ENCODE measurements at places on chromosomes 1 and 21. TPM values are rescaled to one million over a fixed set of nuclear protein-coding genes. Genes with fewer than 3 reads are reported as not detected.

PLEKHN1 gene
- 0.44 TPM for polyA plus RNA-seq

- DNase-seq: peak; percentile 67
Observed at GRCh38 chr1:9689011-9689706, 37.6 kb downstream of the PIK3CD start.

PRAMEF11 gene
- polyA plus RNA-seq: not detected

- DNase-seq: no peak
Observed at GRCh38 chr1:222241410-222241809, 306.5 kb downstream of the HHIPL2 start.

CFAP107 gene
- not detected for polyA plus RNA-seq

DNA sequence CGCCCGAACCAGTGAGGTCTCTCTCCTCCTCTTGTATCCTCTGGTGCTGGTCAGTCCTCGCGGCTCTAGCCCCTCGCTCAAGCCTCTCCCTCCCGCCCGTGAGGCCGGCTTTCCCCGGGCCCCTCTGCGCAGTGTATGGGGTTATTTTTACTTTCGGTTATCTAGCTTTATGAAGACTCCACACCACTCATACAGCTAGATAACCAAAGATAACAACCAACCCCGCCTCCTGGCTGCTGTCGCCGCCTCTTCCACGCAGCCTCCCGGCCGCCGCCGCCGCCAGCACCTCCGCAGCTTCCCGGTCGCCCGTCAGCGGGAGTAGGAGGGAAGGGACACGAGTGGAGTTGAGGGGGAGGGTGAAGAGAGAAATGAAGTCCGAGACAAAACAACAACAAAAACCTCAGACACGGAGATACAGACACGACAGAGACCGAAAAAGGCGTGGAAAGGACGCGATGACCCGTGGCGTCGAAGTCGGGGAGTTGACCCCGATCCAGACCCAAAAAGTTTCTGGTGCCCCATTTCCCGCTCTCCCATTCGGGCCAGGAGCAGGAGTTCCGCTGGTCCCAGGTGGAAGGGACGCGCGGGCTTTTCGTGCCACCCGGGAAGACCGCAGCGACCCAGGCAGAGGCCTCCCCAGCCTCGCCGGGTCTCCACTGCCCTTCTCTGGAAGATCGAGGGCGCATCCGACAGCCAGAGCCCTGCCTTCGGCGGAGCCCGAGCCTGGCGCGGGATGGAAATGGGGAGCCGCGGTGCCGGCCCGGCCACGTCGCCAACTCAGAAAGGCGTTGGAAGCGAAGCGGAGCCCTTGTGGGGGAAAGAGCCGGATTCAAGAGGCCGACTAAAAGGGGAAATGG is 51.4 kb downstream of the RHBG start:
- no peak for DNase-seq

GRCh38 chr1:195141294-195141693 is 1466.9 kb downstream of the KCNT2 start:
- peak; percentile 0 for DNase-seq

RYR2 gene
- not detected for polyA plus RNA-seq

BTF3L4 gene
- polyA plus RNA-seq: 73.3 TPM

- no peak for DNase-seq
Observed at GRCh38 chr1:6262555-6263420, 1.9 kb upstream of the GPR153 start.

- peak; percentile 97 for DNase-seq
Observed at GRCh38 chr1:67724928-67725560, 40.0 kb downstream of the GADD45A start.

DNA sequence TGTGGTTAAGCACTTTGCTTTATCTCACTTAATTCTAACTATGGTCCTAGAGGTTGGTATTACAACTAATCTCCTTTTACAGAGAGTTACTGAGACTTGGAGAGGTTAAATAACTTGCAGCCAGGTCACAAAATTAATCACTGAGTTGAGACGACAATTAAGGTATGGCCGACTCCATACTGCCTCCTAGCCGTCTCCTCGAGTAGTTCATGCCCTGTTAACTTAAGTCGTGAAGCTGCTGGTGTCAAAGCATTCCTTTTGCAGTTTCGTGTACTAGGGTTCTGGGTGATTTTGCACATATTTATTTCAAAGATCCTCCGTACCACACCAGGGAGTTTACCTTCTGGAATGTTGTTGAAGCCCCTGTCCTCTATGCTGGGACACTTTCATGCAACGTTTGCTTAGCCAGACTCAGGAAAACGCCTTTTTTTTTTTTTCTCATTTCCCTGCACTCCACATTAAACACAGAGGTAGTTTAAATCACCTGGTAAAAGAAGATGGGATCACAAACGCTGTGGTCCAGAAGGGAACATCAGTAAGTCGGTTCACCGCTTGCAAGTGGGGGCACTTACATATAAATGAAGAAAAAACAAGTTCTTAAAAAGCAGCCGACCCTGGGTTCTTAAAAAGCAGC is 570 bp upstream of the NEK7 start:
- DNase-seq: peak; percentile 83

DNA sequence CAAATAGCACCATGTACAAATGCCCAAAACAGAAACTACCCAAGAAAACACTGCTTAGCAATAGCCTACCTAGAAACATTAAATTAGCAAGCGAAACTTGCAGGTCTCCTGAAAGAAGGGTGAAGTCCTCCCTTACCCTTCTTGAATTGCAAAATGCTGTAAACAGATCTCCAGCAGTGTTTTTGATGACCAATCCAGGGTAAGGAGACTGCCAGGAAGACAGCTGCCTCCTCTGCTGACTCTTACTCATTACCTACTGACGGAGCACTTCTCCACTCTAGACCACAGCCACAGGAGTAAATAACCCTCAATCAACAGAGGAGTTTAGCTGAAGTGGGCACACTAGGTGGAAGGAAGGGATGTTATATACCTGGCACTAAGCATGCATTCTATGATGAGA is 32.2 kb upstream of the GADD45A start:
- peak; percentile 78 for DNase-seq

GRCh38 chr1:155219592-155220031 is 11.1 kb downstream of the MTX1 start:
- peak; percentile 20 for DNase-seq

TSPAN1 gene
- polyA plus RNA-seq: 0.94 TPM

ARTN gene
- 0.06 TPM for polyA plus RNA-seq

DNA sequence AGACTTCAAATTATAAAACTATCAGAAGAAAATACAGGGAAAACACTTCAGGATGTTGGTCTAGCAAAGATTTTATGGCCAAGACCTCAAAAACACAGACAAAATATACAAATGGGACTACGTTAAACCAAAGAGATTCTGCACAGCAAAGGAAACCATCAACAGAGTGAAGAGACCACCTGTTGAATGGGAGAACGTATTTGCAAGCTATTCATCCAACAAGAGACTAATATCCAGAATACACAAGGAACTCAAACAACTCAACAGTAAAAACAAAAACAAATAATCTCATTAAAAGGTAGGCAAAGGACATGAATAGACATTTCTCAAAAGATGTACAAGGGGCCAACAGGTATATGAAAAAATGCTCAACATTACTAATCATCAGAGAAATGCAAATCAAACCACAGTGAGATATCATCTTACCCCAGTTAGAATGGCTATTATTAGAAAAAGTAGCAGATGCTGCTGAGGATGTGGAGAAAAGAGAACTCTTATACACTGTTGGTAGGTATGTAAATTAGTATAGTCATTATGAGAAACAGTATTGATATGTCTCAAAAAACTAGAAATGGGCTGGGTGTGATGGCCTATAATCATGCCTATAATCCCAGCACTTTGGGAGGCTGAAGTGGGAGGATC is 112.6 kb downstream of the LRIG2 start:
- DNase-seq: no peak

- no peak for DNase-seq
Observed at GRCh38 chr1:220514256-220514655, 13.7 kb upstream of the MARK1 start.

WARS2 gene
- polyA plus RNA-seq: 12.6 TPM

GRCh38 chr1:17293681-17294425 is 14.1 kb upstream of the PADI4 start:
- DNase-seq: no peak

CHIA gene
- not detected for polyA plus RNA-seq

NCDN gene
- 27.6 TPM for polyA plus RNA-seq

DNA sequence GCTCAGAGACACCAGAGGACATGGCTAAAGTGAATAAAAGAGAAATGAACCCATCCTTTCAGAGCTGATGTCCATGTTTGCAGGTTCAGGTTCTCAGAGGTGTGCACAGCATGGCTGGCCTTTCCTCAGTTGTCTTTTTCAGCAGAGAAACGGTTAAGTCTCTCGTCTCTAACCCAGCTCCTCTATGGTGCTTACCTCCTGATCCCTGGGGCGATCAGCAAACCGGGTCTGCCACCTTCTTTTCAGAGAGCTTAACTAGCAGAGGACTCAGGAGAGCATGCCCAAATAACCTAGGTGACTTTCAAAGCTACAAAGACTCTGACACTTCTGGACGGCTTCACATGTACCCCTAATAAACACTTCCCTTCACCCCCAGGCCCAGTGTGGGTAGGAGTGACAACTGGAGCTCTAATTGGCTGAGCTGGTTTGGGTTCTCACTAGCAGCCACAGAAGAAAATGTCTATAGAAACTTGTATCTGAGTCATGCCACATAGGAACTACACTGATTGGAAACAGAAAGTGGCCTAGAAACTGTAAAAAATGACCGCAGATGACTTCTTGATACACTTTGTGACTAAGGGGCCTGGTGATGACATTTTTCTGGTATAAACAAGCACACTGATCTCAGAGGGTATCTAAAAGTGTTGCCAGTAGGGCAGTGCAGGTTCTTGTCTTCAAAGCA is at the start of gene AIM2:
AIM2 (minus strand) TSS at position 329 of the 682 bp plus-strand sequence. CDS start 3,267 bp downstream, outside the sequence.
- DNase-seq: peak; percentile 13

Data from fibroblast of lung (primary cell).